NCI-H1417 (cell line): ENCODE measurements at places on chromosomes 1 and 21.

DNA sequence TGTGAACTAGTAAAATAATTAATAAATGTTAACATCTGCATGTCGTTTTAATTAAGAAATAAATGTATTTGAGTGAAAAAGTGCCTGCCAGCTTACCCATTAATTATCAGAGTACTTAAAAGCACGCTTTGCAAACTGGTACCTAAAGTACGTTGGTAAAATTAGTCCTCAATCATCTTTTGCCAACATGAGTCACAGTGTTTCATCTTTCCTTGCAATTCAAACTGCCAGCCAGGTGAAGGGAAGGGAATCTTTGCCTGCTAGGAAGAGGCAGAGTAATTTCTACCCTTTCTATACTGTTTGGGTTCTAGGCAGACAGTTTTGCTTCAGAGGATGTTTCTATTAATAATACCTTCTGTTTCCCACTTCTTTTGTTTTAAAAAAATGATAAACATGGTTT, 57.2 kb upstream of the CNIH3 start:
- DNase-seq, result peak; percentile 58

GRCh38 chr1:172778456-172779455, 119.9 kb downstream of the FASLG start:
- DNase-seq, result peak; percentile 5

GRCh38 chr1:206924592-206925105, 2.9 kb upstream of the FCMR start:
- DNase-seq, result no peak

GRCh38 chr21:37827913-37828312, 88.3 kb downstream of the KCNJ6 start:
- DNase-seq, result no peak

DNA sequence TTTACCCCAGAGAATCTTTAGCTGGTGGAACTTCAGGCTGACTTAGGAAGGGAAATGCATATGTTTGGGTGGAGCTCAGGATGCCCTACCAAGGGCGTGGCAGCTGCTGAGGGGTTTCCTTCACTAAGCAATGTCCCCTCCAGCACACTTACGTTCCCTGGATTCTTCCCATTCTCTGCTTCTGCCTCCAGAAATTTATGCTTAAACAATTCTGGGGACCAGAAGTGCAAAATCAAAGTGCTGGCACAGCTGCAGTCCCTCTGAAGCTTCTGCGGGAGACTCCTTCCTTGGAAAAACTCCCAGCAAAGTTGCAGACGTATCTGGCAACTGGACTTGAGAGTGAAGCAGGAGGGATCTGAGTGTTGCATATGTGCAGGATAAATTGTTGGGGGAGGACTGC, 402.8 kb downstream of the PCP4 start:
- DNase-seq, result no peak

- DNase-seq, result no peak
These were observed 32.3 kb downstream of the CCDC185 start for GRCh38 chr1:223425550-223425949.

- DNase-seq, result no peak
These were observed 4.1 kb downstream of the SNX27 start for GRCh38 chr1:151615711-151616504.

- no peak for DNase-seq
These were observed 165.9 kb downstream of the PRDM2 start for GRCh38 chr1:13865851-13866250.

DNA sequence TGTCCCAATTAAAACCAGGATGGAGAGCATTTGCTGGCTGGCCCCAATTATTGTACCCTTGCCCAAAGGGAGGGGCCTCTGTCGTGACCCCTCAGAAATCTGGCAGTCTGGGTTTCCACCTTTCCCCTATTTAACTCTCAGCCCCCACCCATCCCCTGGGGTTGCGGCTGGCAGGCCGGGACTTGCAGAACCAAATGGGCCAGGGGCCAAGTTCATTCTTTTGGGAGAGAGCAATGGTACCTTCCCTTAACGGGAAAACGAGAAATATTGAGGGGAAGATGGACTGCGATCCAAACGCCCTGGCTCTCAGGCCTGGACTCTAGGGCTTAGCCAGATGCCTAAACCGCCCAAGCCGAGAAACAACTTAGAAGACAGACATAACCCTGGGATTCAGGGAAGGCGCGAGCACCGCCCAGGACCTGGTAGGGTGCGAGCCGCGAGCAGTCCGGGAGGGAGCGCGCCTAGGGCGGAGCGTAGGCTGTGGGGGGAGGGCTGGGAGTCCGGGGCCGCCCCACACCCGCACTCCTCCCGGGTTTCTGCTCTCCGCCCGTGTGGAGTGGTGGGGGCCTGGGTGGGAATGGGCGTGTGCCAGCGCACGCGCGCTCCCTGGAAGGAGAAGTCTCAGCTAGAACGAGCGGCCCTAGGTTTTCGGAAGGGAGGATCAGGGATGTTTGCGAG, at the start of gene SLC27A3:
SLC27A3 (plus strand) TSS at position 628 of the 678 bp plus-strand sequence. CDS start 91 bp downstream, outside the sequence.
- peak; percentile 85 for DNase-seq

- no peak for DNase-seq
These were observed 184.4 kb downstream of the GRIK3 start for GRCh38 chr1:36849956-36850355.

GRCh38 chr1:87583459-87583858, 254.8 kb downstream of the LMO4 start:
- no peak for DNase-seq

DNA sequence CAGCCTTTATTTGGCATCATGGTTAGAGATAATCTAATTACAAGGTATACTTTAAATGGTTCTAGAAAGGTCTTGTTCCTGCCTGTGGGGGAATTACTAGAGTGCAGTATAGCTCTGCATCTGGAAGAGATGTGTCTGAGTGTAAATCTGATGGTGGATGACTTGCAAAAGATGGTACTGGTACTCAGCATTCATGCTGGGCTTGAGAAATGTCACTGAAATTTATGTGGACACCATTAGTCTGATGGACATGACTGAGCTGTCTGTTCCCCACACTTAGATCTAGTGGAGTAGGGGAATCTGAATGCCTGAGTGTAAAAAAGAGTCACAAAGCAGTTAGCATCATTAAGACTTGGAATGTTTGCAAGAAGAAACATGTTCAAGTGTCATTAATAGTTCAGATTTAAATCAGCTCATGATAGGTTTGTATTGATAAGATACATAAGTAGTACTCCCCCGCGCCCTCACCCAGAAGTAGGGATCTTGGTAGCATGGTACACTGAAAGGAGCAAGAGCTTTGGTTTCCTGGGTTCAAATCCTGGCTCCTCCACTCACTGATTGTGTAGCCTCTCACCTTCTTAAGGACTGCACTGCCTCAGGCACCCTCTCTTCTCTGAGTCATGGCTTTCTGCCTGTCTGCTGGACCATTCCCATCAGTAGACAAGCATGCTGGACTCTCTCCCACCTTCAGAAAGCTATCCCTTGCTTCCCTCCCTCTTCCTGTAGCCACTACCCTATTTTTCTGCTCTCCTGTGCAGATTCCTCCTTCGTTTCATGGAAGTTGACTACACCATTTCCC, 292.9 kb downstream of the NFIA start:
- no peak for DNase-seq

DNA sequence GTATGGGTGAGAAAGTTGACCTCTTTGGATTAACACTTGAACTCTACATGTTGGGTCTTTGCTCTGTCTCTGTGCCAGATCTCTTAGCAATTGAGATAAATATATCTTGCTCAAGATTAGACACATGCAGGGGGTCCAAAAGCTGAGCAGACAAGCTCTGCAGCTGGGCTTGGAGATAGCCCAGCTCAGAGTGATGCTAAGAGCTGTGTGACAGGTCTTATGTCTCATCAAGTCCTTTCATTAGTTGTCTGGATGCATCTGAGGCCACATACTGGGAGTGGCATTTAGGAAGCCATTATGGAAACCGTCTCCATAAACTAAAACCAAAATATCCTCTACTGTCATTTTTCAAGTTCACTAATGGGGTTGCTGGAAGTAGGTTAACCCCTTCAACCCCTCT, 289.4 kb upstream of the DUSP10 start:
- no peak for DNase-seq

GRCh38 chr1:97925151-97925550, 4.3 kb upstream of the DPYD start:
- DNase-seq, result no peak

GRCh38 chr1:156746406-156746727, 5.1 kb downstream of the HDGF start:
- no peak for DNase-seq

DNA sequence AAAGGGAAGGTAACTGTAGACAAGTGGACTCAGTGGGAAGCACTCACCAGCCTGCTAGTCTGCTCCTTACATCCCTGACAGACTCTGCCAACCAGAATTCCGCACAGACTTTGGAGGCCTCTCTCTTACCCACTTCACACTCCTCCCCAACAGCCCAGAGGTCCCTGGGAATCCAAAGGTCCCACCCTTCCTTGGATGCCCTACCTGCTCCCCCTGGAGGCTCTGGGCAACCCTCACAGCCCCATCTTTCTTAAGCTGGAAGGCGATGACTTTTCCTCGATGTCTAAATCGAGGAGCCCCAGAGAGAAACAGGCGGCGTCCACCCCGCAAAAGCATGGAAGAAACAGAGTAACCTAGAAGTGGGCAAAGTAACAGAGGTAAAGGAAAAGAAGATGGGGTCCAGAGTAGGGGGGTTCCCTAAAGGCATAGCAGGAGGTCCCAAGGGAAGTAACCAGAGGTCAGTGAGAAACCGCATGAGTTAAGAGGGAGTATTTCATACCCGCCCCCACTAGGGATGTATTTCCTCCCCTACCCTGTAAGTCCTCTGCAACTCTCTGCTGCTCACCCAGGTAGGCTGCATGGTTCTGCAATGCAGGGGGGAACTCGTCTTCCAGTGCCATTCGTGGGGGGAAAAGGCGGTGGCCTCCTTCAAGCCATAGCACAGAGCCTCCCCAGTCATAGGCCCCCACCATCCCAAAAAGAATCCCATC, 8.4 kb downstream of the ITGA10 start:
- DNase-seq, result no peak

DNA sequence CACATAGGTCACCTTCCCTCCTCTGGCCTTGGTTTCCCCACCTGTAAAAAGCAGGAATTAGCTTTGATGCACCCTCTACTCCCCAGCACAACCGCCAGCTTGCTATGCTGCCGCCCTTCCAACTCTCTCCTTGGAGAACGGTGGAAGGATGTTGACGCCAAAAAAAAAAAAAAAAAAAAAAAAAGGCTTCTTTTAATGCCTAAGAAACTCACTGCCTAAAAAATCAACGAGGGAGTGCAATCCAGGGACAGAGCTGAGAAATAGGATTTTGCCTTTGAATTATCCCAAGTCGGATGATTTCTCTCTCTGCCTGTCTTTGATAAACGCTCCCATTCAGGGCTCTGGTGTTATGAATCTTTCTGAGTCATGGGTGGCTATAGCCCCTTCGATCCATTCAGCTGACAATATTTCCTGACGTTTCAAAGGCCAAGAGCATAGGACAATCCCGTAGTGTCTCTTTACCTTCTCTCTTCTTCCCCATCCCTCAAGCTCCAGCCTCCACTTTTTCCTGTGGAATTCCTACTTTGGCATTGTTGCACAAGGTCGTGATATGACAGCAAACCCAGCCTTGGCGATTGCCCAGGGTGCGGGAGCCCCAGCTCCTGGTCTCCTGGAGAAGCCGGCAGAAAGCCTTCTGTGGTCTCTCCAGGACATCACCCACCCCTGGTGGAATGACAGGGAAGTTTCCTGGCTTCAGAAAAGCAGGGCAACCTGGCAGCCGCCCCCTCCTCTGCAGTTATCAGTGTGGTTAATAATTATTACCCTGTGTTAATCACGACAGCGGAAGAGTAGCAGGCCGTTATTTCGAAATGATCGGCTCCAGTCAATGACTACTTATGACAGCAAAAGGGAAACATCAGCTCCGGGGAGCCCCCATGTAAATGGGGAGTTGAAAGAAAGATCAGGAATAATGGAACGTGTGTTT, 8.0 kb upstream of the PLXNA2 start:
- no peak for DNase-seq

DNA sequence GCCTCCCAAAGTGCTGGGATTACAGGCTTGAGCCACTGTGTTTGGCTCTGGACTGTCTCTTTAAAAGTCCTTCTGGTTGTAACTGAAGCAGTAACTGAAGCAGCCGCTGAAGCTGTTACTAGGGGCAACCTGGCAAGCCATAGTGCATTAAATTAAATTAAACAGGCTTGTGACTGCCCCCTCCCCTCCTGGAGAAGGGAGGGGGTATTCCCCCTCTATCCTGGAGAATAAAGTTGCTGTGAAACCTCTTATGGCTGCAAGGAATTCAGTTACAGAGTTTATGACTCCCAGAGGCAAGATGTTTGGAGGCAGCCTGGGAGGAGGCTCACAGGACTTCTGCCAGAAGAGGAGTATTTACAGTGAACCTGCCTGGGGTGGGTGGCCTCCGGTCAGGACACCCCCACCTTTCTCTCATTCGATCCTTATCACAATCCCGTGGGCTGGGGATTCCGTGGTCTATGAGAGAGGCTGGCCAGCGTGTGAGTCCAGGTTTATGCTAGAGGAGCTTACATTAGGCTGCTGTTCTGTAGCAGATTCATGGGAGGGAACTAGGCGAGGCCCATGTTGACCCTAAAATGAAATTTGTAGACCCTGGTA, 8.3 kb downstream of the TTC22 start:
- DNase-seq, result peak; percentile 23

GRCh38 chr1:64513545-64513944, 43.6 kb downstream of the CACHD1 start:
- DNase-seq, result no peak

GRCh38 chr1:216075339-216075738, 347.9 kb downstream of the USH2A start:
- no peak for DNase-seq

DNA sequence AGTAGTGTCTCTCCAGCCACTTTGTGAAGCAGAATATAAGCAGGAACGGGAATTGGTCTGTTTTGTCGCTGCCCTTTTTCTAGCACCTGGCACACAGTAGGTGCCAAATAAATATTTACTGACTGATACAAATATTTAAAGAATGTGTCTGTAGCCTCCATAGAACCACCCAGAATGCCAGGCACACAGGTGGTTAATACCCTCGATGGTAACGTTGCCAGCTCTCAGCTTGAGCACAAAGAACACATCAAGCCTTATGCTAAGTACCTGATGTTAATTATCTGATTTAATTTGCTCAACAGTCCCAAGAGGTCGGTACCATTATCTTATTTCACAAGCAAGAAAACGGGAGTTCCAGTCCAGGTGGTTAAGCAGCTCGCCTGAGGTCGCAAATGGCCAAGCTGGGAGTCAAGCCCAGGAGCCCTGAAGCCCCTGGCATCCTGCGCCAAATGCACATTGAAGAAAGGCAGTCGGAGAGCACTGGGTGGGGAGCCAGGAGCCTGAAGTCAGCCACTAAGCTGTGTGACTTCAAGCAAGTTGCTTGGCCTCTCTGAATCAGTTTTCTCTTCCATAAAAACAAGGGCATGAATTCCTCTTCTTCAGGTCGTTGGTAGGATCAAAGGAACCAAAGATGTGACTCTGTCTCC, 26.4 kb downstream of the HSPG2 start:
- no peak for DNase-seq

- no peak for DNase-seq
These were observed 15.9 kb downstream of the ESPN start for GRCh38 chr1:6440198-6441126.
